Left lobe of liver (tissue), 2 donors: ENCODE measurements at places on chromosomes 3 and 15. TPM values are rescaled to one million over a fixed set of nuclear protein-coding genes. Genes with fewer than 3 reads are reported as not detected.

- DNase-seq, result no peak
Observed at GRCh38 chr15:85826756-85827515, 32.2 kb upstream of the KLHL25 start.

- no peak for DNase-seq
Observed at GRCh38 chr3:149401926-149402310, 24.5 kb upstream of the TM4SF1 start.

GRCh38 chr15:101054116-101054515 is 135.0 kb downstream of the LRRK1 start:
- peak; percentile 26 for DNase-seq

DNA sequence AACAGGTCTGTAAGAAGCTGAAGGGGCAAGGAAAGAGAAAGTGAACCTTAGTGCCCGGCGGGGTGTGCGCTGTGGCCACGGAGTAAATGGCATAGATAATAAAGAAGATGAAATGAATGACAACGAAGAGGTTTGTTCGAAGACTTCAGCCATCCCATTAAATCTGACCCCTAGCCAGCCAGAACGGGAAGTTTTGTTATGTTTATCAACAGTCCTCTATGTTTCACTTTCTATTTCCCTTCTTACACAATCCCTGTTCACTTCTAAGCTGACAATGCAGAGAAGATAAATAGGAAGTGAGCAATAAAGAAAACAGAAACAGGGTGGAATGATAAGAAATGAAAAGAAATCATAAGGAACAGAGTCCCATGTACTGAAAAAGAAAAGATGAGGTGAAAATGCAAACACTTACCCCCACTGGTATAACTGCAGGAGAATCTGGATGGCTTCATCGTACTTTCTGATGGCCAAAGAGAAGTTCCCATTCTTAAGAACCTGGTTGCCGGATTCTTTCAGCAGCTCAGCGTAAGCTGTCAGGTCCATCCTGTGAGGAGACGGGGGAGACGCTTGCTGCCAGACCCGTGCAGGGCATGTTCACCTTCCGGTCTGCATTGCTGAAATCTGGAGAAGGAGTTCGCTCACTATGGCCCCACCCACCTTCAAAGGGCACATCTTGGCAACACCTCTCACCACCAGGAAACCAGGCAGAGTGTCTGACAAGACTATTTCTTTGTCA is 36.8 kb downstream of the TRANK1 start:
- DNase-seq, result peak; percentile 74

- no peak for DNase-seq
Observed at GRCh38 chr3:87979527-87979926, 79.3 kb downstream of the CGGBP1 start.

DNA sequence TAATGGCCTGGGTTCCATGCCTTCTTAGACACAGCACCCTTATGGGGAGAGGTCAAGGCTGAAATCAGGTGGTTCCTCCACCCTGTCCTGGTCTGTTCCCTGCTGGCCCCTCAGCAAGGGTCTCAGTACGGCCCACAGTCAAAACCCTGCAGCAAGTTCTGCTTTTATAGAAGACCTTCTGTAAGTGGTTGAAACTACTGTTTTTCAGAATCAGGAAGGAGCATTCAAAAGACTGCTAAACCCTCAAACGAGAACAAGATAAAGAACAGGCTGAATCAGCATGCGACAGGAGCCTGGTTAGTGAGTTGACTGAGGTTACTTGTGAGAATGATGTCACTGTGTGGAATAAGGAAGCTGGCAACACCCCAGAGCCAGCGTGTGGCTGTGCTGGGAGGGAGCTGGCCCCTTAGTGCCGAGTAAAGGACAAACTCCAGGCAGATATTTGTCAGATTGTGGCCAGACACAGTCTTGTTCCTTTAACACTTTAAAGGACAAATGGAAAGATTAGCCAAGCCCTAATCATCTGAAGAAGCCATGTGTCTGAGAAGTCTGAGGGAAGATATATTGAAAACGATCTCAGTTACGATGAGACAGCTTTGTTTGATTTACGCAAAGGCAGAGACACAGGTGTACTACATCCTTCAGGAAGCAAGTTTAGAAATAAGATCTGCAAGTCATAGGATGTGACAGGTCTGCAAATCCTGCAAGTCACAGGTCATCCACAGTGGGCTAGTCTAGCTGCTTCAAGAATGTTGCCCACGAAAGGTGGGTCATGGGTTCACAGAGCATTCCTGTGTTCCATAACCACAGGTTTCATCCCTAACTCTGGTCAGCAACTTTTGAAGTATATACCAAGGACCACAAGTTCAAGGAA is 54.0 kb downstream of the B3GNT5 start:
- peak; percentile 55 for DNase-seq

DNA sequence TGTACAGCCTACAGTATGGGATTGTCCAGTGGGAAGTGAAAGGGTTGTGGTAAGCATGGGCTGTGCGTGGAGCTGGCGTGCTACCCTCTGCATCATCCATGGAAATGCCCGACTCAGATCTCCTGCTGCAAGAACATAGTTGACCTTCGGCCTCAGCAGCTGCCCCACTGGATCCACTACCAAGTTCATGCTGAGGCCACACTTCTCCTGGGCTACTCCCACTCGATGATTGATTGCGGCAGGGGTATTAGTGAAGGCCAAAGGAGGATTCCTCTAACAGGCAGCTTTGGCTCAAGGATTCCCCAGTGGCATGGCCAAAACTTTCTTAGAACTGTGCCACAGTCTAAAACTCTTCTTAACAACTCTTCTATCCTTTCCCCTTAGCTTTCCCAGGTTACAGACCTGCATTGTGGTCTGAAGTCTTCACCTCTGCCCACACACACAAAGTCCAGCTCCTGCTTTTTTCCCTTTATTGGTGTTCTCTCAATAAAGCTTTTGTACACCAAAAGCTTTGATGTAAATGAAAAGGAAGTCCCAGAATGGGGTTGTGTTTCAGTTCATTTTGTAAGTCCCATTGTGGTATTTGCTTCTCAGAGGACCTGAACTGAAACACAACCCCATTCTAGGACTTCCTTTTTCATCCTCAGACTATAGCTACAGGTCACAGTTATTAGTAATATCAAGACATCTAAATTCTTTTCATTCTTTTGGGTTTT is 4.9 kb upstream of the TBC1D5 start:
- DNase-seq, result no peak

GRCh38 chr3:50112462-50112861 is 23.7 kb downstream of the RBM5 start:
- DNase-seq, result no peak

- DNase-seq, result no peak
Observed at GRCh38 chr3:65196663-65197062, 508.9 kb upstream of the ADAMTS9 start.

GRCh38 chr15:41284427-41285177 is 47.8 kb downstream of the OIP5 start:
- peak; percentile 57 for DNase-seq

GRCh38 chr3:14761121-14761672 is 57.6 kb upstream of the FGD5 start:
- DNase-seq, result no peak

DNA sequence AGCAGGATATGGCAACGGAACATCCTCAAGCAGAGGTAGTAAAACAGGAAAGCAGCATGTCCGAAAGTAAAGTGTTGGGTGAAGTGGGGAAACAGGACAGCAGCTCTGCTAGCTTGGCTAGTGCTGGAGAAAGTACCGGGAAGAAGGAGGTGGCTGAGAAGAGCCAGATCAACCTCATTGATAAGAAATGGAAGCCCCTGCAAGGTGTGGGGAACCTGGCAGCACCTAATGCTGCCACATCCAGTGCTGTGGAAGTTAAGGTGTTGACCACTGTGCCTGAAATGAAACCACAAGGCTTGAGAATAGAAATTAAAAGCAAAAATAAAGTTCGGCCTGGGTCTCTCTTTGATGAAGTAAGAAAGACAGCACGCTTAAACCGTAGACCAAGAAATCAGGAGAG is 14.3 kb upstream of the ZBTB47 start:
- DNase-seq, result no peak

GRCh38 chr15:45146405-45146804 is 16.6 kb downstream of the DUOX1 start:
- no peak for DNase-seq

- DNase-seq, result no peak
Observed at GRCh38 chr3:170322566-170323269, 34.8 kb upstream of the SKIL start.

- DNase-seq, result no peak
Observed at GRCh38 chr15:101411085-101411484, 78.4 kb downstream of the PCSK6 start.

DNA sequence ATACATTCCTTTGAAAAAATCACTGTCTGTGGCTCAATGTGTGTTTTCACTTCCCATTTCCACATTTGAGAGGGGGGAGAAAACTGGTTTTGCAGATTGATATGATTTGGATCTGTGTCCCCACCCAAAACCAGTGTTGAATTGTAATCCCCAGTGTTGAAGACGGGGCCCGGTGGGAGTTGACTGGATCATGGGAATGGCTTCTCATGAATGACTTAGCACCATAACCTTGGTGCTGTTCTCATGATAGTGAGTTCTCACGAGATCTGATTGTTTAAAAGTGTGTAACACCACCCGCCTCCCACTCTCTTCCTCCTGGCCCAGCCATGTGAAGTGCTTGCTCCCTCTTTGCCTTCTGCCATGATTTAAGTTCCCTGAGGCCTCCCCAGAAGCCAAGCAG is 16.1 kb downstream of the TMEM207 start:
- no peak for DNase-seq

DNA sequence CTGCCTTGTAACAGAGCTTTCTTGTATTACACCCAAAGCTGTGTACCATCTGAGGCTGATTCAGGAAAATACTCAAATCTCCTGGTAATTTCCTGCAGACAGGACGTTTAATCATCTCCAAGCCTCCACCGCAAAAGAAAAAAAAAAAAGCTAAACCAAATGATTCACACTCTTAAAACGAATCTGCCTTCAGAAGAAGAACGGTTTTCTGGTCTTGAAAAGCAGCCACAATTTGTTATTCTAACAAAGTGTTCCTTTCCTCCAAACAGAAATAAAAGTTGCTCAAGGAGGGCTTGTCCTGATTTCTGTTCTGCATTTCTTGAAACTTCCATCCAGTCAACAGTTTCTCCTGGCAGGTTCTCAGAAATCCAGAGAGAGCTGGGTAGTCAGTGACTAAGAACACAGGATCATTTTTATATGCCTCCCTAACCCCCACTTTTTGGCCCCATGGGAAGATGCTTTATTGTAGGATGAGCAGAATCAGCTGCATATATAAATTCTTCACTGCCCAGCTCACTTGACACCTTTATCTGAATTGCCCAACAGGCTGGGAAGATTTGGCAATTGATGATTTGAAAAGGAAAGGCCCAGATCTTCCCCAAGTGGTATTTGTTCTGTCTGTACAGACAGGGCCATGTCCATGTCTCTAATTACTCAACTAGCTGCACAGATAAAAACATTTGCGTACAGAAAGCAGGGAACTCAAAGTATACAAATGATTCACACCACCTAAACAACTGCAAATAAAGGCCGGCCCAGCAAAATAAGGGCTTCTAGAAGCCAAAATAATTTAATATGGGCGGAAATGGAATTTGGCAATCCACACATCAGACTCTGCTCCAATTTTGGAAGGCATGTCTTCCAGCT is 41.0 kb upstream of the PRICKLE2 start:
- peak; percentile 48 for DNase-seq

- no peak for DNase-seq
Observed at GRCh38 chr3:168220556-168220955, 124.8 kb upstream of the GOLIM4 start.

The SEC61A1 gene
- total RNA-seq, result 152 TPM

The GP9 gene
- 0.20 TPM for total RNA-seq

The SCN11A gene
- total RNA-seq, result 0.15 TPM

The NR1D2 gene
- 20.1 TPM for total RNA-seq

The IQCF5 gene
- not detected for total RNA-seq

The PGBD4 gene
- total RNA-seq, result 0.93 TPM

The ALDH1A2 gene
- total RNA-seq, result 29.0 TPM

The DLL4 gene
- 3.7 TPM for total RNA-seq

The IL20RB gene
- total RNA-seq, result 6.9 TPM

The SPINT1 gene
- 1.6 TPM for total RNA-seq

The LPP gene
- 63.6 TPM for total RNA-seq

The P4HTM gene
- 13.7 TPM for total RNA-seq

The C3orf20 gene
- total RNA-seq, result 0.13 TPM
